ENCODE measurements at places on chromosomes 2 and 18. TPM values are rescaled to one million over a fixed set of nuclear protein-coding genes. Genes with fewer than 3 reads are reported as not detected.

Gene ZSWIM2
- not detected for total RNA-seq

Gene ALPI
- not detected for total RNA-seq

Gene IL36G
- total RNA-seq: not detected

Gene ALLC
- not detected for total RNA-seq

Gene IHH
- not detected for total RNA-seq

Gene SNORC
- 1.2 TPM for total RNA-seq

Gene KIAA2012
- 0.09 TPM for total RNA-seq

Gene CYRIA
- 0.30 TPM for total RNA-seq

Gene DDX1
- 94.1 TPM for total RNA-seq

Gene AGFG1
- total RNA-seq: 33.9 TPM

Gene NYAP2
- not detected for total RNA-seq

Gene KIF1A
- total RNA-seq: 0.14 TPM

Gene KCNF1
- total RNA-seq: not detected

Gene B4GALT6
- total RNA-seq: 19.3 TPM
